NCI-H187 (cell line): ENCODE measurements at places on chromosomes 3 and 15.

- no peak for DNase-seq
Observed at GRCh38 chr15:57460208-57460816, 84.0 kb downstream of the CGNL1 start.

DNA sequence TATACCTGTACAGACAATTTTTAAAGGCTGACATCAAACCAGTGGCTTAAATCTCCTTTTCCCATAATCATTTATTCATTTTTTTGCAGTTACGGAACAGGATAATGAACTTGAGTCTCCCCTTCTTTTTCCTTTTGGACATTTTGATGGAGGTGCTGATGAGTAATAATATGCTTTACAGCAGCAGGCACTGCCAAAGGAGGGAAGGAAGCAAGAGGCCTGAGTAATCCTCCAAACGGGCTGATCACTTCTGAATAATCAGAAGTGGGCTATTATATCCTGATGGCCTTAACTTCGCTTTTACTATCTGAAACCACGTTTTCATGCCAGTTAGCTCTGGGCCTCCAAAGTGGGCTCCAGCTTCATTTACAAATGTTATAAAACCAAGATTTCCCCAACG lies 527.2 kb downstream of the FOXP1 start:
- DNase-seq, result no peak

DNA sequence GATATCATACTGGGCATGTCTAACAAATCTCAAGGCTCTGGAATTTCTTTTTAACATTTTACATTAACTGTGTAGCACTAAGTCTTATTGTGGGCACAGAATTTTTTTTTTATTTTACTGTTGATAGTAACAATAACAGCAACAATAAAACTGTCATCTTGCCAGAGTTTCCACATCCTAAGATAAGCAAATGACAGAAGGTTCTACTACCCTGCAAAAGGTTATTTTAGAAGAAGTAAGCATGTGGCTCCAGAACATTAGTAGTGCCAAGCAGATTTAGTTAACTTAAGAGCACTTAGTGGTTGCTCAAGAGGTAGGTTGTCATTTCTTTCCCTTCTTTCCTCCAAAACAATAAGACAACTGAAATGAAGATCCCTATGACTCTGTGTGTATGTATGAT lies 743.0 kb upstream of the CBLB start:
- no peak for DNase-seq

DNA sequence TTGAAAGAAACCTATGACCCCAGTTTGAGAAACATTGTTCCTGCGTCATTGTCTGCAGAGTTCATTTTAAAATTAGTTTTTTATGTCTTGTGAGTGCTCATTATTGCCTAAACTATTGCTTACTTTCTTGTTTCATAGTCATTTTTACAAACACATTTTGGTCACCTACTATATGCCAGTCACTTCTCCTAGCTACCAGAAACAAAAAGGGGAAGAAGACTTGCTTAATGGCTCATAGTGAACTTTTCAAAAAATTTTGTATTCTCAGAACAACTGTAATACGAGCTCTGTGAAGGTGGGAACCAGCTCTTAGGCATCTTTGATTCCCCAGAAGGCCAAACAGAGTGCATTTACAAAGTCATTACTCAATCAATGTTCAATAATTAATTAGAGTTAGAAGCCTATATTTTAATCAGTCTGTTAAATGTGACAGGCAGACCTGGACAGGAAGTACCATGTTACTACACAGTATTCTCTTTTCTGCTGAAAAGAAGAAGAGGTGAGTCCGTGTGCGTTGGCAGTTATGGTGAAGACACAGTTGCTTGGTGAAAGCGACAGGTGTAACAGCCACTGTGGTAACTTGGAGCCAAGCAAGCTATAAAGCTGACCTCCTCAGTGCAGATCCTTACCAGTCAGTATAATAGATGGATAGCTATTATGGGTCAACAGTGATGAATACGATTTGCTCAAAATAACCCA lies 46.6 kb downstream of the DPPA2 start:
- no peak for DNase-seq

DNA sequence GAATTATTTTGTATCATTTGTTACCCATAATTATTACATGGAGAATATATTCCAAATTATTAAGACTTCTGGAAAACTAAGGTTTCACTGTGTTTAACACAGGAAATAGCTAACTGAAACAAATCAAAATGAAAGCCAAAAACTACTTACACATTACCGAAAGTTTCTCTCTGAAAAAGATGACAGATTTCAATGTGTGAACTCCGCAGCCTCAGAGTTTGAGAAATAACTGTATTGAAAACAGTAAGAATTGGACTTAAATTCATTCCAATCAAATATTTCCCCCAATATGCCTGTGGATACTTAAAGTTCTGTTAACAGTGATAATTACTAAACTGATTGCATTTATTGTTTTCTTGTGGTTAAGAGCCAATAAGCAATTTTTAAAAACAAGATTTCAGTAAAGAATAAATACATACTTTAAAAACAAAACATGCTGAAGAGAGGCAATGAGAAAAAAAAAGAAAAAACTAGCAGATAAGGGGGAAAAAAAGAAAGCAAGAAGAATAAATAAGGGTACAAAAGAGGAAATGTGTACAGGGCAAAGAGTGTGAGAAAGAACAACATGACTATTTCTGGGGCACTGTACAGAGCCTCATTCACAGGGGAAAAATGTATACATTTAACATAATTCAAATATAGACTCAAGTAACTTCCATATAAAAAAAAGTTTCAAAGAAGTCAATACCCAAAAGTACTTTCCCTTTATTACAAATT lies 30.7 kb downstream of the DENND4A start:
- no peak for DNase-seq

DNA sequence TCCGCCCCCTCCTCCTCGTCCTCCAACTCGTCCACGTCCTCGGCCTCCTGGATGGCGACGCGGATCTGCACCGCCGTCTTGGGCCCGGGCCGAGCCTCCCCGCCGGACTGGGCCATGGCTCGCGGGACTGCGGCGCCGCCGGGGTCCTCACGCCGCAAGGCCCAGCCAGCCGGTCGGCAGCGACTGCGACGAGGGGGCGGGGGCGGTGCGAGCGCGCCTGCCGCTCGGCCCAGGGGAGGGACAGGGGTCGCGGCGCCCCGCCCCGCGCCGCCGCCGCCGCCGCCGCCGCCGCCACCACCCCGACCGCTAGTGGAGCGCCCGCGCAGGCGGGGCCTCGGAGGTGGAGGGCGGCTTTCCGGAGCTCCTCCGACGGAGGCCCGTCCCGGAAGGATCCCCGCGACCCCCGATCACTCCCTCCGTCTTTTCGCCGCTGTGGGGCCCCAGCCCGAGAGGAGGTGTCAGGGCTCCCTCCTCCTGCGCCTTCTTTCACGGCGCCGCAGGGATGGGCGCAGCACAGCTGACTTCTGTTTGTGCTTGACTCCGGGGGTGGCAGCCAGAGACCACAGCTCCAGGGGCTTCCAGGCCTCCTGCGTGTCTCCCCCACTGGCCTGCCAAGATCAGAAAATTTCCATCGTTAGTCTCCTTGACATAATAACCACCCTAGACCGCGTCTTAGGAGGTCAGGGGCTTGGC lies at the start of gene LARP6:
Gene LARP6, minus strand, starts transcription at position 185 of the 693 bp plus-strand sequence. Its CDS starts 69 bp downstream, at position 116.
- peak; percentile 8 for DNase-seq

GRCh38 chr15:82309802-82310201 lies 39.5 kb downstream of the GOLGA6L10 start:
- DNase-seq, result no peak

DNA sequence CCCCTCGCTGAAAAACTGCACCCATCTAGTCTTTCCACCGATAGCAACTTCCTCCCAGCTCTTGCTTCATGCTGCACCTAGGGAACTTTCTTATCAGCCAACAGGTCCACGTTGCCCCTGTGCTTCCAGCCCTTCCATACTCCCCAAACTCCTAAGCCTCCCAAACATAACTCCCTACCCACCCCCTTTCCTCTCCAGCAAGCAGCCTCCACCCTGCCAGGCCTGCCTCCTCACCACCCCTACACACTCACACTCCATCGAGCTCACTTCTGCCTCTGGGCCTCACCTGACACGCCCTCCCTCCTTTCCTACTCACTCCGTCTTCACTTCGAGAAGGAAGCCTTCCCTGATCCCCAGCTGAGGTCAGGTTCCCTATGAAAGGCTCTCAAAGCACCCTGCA lies 8.1 kb downstream of the INSYN1 start:
- no peak for DNase-seq

DNA sequence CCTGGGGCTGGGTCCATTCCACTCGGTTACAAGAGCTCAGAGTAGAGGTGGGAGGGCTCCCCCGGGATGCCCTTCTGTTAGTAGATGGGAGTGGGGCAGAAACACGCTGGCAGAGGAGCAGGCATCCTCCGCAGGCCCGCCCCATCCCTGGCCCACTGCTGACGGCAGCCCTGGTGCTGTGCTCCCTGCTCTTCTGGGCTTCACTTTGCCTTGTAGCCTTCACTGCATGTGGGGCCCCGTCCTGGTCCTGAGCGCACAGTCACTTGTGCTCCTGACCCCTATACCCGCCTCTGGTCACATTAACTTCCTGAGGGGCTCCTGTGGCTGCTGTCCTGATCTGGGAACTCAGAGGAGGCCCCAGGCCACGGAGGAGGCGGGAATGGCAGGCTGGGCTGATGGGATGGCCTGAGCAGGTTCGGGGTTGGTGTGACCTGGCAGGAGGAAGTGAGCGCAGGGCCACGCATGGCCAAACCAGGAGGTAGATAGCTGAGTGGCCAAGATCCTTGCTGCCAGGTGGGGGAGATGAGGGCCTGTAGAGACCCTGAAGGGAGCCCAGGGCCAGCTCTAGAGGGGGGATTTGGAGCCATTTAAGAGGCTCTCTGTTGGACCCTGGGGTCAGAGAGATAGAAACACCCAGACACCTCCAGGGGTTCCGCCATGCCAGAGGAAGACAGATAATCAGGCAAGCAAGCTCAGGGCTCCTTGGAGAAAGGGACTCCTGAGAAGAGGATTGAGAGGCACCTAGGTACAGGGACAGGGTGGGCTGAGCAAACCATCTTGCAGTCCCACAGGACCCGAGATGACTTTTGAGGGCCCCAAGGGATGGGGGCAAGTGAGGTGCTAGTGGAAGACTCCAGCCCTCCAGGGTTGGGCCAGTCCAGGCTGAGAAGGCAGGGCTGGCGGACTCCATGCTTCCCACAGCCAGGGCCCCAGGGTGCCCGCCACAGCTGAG lies 92.2 kb upstream of the PRR23E start:
- DNase-seq, result no peak

- no peak for DNase-seq
Observed at GRCh38 chr15:34838282-34838681, 42.9 kb upstream of the ACTC1 start.

DNA sequence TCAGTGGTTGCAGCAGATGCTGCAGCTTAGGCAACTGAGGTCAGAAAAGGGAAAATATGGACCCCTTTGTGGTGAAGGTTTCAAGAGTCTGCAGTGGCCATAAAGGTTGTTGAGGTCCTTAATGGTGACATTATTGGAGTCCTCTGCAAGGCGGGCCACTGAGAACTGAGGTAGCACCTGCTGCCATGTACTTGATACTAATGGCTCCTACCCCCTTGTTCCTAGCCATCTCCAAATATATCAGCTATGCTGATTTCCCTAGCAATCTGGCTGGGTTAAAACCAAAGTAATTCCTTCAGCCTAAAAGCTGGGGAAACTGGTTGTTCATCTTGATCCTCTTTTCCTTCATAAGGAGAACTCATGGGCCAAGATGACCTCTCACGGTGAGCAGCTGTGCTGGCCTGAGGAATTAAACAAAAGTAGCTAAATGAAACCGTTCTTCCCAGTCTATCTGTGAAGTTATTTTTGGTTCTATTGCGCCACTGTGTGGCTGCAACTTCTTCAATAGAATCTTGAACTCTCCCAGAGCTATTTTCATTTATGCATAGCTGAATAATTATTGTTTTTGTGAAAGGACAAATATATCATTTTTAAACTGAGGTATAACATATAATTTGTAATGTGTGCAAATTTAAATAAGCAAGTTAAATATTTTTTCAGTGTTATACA lies 76.1 kb upstream of the PLSCR4 start:
- no peak for DNase-seq

DNA sequence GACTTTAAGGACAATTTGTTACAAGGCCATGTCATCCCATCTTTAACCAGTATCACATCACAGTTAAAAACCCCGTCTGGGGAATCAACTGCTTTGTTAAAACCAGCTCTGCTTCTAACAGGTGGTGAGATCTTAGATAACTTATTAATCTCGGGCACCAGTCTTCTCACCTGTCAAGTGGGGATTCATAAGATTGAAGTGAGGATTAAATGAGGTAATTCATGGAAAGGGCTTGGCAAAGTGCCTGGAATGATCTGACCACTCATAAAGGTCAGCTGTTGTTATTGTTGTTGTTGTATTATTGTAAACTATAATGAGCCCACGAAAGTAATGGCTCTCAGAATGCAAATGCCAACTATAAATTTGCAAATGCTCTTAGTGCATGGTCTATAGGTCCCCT lies 30.1 kb upstream of the SLC24A5 start:
- no peak for DNase-seq

- DNase-seq, result no peak
Observed at GRCh38 chr3:29536016-29536758, 255.3 kb downstream of the RBMS3 start.

DNA sequence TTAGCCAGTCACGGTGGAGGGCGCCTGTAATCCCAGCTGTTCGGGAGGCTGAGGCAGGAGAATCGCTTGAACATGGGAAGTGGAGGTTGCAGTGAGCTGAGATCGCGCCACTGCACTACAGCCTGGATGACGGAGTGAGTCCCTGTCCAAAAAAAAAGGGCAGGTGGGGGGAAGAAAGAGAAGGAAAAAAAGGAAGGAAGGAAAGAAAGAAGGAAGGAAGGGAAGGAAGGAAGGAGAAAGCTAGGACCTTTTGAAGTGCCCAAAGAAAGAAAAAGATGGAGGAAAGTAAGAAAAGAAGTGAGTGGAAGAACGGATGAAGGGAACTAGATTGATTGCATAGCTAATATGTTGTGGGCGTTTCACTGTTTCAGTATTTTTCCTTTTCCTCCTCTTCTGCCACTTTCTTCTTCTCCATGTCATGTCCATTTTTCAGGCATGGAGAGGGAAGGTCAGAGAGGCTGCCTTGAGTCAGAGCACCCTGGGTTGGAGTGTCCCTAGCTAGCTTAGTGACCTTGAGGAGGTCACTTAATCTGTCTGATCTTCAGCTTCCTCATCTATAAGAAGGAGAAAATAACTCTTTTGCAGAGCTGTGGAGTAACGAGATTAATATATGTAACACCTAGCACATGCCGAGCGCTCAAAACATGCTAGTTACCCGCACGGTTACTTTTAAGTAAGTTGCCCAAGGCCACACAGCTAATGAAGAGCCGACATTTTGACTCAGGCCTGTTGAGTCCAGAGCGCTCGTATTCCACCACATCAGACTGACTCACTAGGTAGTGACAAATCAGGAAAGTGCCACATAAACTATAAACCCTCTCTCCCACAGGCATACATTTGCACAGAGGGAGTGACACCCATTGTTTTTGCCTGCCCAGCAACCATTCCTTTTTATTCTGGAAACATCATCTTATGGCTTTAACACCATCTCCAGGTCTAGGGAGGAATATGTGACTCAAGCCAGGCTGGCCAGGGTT lies 42.2 kb downstream of the BHLHE40 start:
- DNase-seq, result no peak
